Effector memory CD8-positive, alpha-beta T cell (primary cell): ENCODE measurements at places on chromosomes 13 and 19.

- DNase-seq = no peak
These were observed 23.4 kb downstream of the CEACAM21 start for GRCh38 chr19:41599175-41599966.

DNA sequence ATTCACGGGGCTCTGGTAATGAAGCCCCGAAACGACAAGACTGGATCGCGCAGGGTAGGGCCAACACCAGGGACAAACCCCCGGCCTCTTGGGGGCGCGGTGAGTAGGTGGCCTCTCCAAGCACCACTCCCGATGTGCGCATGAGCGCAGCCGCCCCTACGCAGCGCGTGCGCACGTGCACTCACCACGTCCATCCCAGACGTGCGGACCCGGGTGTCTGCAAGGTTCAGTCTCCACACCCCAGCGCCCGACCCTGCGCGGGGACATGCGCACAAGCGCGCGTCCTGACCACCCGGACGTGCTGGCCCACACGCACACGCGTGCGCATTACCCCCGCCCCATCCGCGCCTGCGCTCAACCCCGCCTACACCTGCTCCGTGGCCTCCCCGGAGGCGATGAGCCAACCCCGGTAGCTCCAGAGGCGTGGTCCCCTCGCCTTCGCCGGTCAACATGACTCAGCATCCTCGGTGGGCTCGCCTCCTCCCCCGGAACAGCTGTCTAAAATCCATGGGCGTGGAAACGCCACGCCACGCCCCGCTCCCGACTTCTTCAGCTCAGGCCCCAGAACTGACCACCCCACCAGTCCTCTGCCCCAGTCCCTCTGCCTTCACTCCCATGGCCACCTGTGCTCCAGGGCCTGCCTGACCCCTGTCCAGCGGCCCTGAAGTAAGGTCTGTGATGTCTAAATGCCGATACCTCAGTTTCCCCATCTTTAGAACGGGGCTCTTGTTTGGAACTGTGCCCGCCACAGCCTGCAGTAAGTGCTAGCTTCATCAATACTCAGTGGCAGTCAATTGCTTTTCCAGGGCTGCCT is 5.6 kb upstream of the GPI start:
- DNase-seq = peak; percentile 90

DNA sequence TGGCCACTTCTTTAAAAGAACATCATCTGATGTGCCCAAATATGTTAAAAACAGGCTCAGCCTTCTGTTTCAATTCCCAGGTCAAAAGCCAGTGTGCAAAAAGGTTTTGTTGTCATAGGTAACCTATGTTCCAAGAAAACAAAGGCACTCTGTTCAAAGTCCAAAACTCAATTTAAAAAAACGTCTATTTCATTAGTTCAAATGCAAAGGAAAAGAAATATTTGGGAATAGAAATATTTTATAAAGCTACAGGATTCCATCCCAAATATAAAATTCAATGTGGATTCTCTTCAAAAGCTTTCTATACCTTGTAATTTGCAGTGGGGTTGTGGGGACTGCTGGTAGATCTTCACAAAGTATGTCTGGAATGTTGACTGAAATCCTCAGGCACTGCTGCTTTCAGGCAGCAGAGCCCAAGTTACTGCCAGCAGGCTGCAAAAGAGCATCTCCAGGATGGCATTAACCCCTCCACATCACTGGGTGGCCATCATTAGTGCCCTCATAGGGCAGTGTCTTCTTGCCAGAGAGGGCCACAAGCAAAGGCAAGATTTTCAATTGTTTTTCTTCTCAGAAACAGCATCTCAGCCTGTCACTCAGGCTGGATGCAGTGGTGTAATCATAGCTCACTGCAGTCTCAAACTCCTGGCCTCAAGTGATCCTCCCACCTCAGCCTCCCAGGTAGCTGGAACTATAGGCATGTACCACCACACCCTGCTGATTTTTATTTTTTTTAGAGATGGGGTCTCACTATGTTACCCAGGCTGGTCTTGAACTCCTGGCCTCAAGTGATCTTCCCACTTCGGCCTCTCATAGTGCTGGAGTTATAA is 22.8 kb upstream of the STK24 start:
- no peak for DNase-seq

GRCh38 chr13:113203507-113204377 is 4.7 kb downstream of the PCID2 start:
- no peak for DNase-seq
